Neural crest cell (in vitro differentiated cells): ENCODE measurements at places on chromosomes 2 and 18.

DNA sequence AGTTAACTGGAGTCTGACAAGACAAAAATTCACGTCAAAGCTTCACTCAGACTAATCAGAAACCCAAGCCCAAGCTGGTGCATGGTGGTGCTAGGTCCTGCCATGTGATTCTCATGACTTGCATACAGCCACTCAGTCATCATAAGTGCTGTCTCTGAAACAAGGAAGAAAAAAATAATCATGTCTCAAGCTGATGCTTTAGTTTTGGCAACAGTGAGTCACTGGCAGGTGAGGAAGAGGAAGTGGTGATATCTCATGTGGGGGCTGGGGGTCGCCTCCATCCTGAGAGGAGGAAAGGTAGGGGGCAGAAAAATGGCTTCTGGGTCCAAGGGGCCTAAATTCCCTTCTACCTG is 136.3 kb downstream of the TMEM163 start:
- no peak overlapping the region for H3K27ac ChIP-seq
- no peak overlapping the region for H3K4me3 ChIP-seq
- no peak for DNase-seq
- no peaks in the 10 kb centered on the region for H3K36me3 ChIP-seq

DNA sequence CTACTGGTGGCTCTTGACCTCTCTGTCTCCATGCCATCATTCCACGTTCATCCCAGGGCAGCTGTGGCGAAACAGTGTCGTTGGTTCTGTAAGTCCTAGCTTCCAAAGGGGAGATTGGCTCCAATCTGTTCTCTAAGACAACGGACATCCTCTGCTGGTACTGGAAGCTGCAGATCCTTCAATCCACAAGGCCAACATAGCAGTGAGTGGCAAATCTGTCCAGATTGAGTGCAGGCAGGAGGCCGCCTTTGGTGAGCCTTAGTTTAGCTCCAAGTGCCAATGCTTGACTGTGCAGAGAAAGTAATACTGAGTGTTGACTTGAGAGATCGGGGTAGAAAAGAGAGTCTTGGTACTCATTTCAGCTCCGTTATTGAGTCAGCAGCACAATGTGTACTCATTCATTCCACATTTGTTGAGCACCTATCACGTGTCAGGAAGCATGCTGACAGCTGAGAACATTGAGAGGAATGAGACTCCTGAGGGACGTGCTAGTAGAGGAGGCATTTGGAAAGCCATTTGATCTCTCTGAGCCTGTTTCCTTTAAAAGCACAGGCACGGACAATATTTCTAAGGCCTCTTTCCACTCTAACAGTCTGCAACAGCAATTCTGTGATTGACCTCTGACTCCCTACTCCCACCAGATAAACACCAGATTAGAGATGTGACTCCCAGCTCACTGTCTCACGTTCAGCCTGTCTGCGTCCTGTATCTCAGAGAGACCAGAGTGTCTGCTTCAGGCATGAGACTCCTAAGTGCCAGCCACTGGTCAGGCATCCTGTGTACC is 306.0 kb downstream of the CLIP4 start:
- peaks cover 40% of the 10 kb centered on the region for H3K4me1 ChIP-seq
- H3K27ac ChIP-seq, result peak overlapping the region; percentile 4
- H3K36me3 ChIP-seq, result peaks cover 5% of the 10 kb centered on the region
- no peak overlapping the region for H3K4me3 ChIP-seq

DNA sequence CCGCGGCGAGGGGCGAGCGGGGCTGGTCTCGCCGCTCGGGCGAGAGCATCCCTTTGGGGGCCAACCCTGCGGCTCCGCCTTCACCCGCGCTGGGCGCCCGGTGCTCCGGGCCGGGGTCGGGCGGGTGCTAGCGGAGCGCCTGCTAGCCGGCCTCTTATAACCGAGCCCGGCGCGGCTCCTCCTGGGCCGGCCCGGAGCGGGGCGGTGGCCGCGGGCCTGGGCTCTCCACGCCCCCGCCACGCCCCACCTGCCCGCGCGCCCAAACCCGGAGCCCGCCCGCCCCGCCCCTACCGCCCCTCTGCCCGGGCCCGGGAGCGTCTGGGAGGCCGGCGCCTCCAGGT is at the start of gene FOXI3:
TSS of gene FOXI3 (minus strand) at position 129 of the 341 bp plus-strand sequence. CDS start 158 bp downstream, outside the sequence.
- no peaks in the 10 kb centered on the region for H3K36me3 ChIP-seq
- H3K4me3 ChIP-seq, result peak within 1 kb of the TSS; percentile 87
- H3K27me3 ChIP-seq, result peaks cover 85% of the 10 kb centered on the region
- H3K27ac ChIP-seq, result no peak within 1 kb of the TSS
- H3K4me1 ChIP-seq, result peaks cover 5% of the 10 kb centered on the region

DNA sequence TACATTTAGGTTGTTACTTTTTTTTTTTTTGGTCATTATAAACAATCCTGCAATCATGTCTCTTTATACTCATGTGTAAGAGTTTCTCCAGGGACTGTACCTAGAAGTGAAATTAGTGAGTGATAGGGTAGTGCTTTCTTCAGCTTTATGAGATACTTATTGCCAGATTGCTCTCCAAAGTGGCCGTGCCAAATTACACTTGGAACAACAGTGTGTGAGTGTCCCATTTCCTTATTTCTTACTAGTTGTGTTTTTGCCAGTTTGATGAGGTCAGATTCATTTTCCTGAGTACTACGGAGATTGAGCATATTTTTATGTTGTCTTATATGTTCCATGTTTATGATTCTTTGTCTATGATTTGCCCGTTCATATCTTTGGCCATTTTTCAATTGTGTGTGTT is 39.2 kb downstream of the GALNT1 start:
- H3K4me3 ChIP-seq, result no peak overlapping the region
- H3K4me1 ChIP-seq, result peaks cover 15% of the 10 kb centered on the region

DNA sequence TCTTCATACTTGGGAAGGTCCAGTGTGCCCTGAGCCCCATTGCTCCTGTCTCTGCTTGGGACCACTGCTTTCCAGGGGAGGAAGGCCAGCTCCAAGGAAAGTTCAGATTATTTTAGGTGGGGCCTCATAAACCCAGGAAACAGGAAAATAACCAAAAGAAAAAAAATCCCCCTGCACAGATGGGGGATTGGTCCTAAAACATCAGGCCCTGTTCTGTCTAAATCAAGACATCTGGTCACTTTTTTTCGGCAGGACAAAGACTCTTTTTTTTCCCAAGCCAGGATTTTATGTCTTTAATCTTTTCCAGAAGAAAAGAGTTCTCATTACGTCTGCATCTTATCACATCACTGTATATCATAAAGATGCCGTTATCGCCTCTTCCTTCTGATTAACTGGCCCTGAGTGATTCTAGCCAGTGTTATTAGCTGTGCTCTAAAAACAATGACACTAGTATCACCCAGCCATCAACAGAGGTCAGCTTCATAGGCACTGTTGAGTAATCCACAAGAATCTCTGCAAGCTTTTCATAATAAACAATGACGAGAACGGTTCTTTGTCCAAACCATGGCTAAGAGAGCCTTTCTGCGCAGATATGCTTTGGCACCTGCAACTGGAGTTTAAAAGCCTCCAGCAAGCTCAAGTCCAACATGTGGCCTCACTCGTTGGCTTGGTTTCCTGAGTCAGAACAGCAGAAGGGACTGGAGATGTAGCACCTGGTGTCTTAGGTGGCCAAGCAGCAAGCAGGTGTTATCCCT is 138.2 kb downstream of the VAPA start:
- H3K4me1 ChIP-seq, result peaks cover 15% of the 10 kb centered on the region
- no peaks in the 10 kb centered on the region for H3K36me3 ChIP-seq
- H3K4me3 ChIP-seq, result no peak overlapping the region
- no peak for DNase-seq

GRCh38 chr2:215967590-215968378 is 45.6 kb downstream of the MREG start:
- H3K27ac ChIP-seq, result no peak overlapping the region
- H3K4me3 ChIP-seq, result no peak overlapping the region
- H3K27me3 ChIP-seq, result no peaks in the 10 kb centered on the region
- H3K4me1 ChIP-seq, result no peaks in the 10 kb centered on the region
- DNase-seq, result no peak

GRCh38 chr2:150140777-150141176 is 346.7 kb downstream of the RND3 start:
- no peak overlapping the region for H3K4me3 ChIP-seq
- DNase-seq, result no peak
- H3K27ac ChIP-seq, result no peak overlapping the region
- H3K36me3 ChIP-seq, result no peaks in the 10 kb centered on the region

GRCh38 chr2:23940718-23941620 is 706 bp downstream of the UBXN2A start:
- H3K4me3 ChIP-seq, result peak overlapping the region; percentile 94
- peak overlapping the region; percentile 94 for H3K27ac ChIP-seq
- peaks cover 5% of the 10 kb centered on the region for H3K36me3 ChIP-seq
- no peak for DNase-seq
- H3K4me1 ChIP-seq, result peaks cover 47% of the 10 kb centered on the region
- no peaks in the 10 kb centered on the region for H3K27me3 ChIP-seq

GRCh38 chr2:45312275-45312674 is 298.8 kb downstream of the SRBD1 start:
- no peak for DNase-seq
- H3K36me3 ChIP-seq, result no peaks in the 10 kb centered on the region
- H3K4me1 ChIP-seq, result no peaks in the 10 kb centered on the region
- H3K27me3 ChIP-seq, result no peaks in the 10 kb centered on the region
- H3K27ac ChIP-seq, result no peak overlapping the region
- no peak overlapping the region for H3K4me3 ChIP-seq

- peaks cover under 1% of the 10 kb centered on the region for H3K4me1 ChIP-seq
- peak overlapping the region; percentile 68 for H3K27ac ChIP-seq
- H3K36me3 ChIP-seq, result no peaks in the 10 kb centered on the region
- H3K4me3 ChIP-seq, result no peak overlapping the region
- no peak for DNase-seq
Observed at GRCh38 chr18:67199993-67200617, 316.4 kb downstream of the DSEL start.

DNA sequence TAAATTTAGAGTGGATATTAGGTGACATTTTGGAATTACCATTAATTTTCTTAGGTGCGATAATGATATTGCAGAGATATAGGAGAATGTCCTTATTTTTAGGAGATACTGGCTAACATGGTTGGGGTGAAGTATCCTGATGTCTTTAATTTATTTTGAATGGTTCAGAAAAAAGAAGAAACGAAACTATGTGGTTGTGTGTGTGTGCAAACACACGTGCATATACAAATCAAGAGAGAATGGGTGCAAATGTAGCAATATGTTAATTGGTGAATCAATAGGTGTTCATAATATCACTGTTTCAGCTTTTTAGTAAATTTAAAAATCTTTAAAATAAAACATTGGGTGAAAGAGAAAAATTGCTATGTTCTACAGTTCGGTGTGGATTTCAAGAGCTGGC is 140.9 kb downstream of the DIS3L2 start:
- H3K36me3 ChIP-seq, result peaks cover 30% of the 10 kb centered on the region
- H3K27me3 ChIP-seq, result no peaks in the 10 kb centered on the region
- no peak overlapping the region for H3K27ac ChIP-seq
- no peak for DNase-seq

DNA sequence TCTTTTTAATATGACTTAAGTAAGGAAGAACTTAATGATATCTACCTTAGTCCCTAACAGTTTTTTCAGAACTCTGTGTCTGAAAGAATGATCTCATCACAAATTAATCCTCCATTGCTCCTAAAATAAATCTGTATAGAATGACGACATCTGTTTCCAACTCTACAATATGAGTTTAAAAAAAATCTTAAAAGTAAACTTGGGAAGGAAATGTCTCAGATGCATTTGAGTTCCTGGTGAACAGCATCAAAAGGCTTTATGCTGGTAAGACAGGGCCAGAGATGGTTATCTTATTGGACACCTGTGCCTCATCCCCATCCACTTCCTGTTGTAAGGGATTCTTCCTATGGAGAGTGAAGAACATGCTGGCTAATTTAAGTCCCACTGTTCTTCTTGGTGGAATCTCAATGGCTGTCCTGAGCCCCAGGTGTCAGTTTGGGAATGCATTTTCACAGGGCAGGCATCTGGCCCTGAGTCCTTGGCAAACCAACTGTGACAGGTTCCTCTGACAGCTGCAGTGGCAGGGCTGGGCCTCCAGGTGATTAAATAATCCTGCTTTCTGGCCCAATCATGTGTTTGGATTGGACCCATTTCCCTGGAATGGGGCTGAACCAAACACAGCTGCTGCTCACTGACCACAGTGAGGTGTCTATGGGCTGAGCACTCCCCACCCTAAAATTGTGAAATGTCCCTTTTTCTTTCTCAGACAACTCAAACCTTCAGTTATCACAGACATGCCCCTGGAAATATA is 12.9 kb upstream of the NCKAP5 start:
- no peak overlapping the region for H3K27ac ChIP-seq
- H3K36me3 ChIP-seq, result no peaks in the 10 kb centered on the region
- no peak overlapping the region for H3K4me3 ChIP-seq
- no peak for DNase-seq

DNA sequence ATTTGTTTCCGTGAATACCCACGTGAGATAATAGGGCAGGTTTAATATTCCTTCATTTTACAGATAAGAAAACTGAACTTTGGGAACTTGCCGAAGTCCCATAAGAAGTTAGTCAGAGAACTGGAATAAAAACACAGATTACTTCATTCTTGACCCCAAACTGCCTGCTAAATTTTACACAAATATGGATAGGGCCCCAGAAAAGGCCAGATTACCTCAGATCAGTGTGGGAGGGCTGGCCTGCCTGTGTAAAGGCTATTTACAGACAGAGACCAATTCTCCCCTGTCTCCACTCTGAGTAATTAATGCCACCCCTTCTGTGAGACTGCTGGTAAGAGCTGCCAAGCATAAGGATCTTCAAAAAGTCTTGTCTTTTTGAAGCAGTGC is 139.2 kb downstream of the MGAT5 start:
- H3K4me3 ChIP-seq, result no peak overlapping the region
- no peaks in the 10 kb centered on the region for H3K36me3 ChIP-seq
- H3K27ac ChIP-seq, result no peak overlapping the region
- no peak for DNase-seq
- H3K4me1 ChIP-seq, result no peaks in the 10 kb centered on the region
- no peaks in the 10 kb centered on the region for H3K27me3 ChIP-seq

GRCh38 chr2:108414945-108415344 is 34.1 kb upstream of the GCC2 start:
- no peak overlapping the region for H3K27ac ChIP-seq
- no peak for DNase-seq
- no peaks in the 10 kb centered on the region for H3K36me3 ChIP-seq
- no peaks in the 10 kb centered on the region for H3K27me3 ChIP-seq

DNA sequence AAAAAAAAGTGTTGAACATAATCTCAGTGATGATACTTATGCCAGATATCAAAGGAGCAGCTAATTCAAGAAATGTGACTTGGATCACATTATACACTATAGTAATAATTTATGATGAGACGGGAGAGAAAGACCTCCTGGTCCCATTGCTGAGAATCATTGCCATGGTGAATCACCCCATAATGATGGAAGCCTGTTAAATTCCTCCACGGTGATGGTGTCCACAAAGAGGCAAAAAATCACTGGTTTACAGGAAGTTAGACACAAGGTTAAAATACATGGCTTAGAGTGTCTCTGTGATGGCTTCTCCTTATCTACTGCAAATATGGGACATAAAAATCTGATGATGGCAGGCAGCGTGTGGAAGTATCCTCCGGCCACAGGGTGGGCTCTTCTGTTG is 210.0 kb downstream of the CDH2 start:
- DNase-seq, result no peak
- no peaks in the 10 kb centered on the region for H3K27me3 ChIP-seq
- peaks cover 35% of the 10 kb centered on the region for H3K36me3 ChIP-seq
- H3K27ac ChIP-seq, result no peak overlapping the region
- peaks cover 31% of the 10 kb centered on the region for H3K4me1 ChIP-seq
